GM23248 (cell line): ENCODE measurements at places on chromosomes 1 and 21. TPM values are rescaled to one million over a fixed set of nuclear protein-coding genes. Genes with fewer than 3 reads are reported as not detected.

The DYRK1A gene
- 36.5 and 41.3 TPM in 2 replicates for total RNA-seq

The SPATA17 gene
- 0.43 and 0.89 TPM in 2 replicates for total RNA-seq

The ICOSLG gene
- under 0.01 and 0.25 TPM in 2 replicates for total RNA-seq

The NCAM2 gene
- total RNA-seq = 1.0 and 1.3 TPM in 2 replicates

The ALG14 gene
- 1.8 and 13.0 TPM in 2 replicates for total RNA-seq

The VWA5B1 gene
- total RNA-seq = not detected in 2 replicates

The ODR4 gene
- total RNA-seq = 12.6 and 18.6 TPM in 2 replicates

The TBX15 gene
- 32.2 and 38.7 TPM in 2 replicates for total RNA-seq

The TARS2 gene
- 6.7 and 14.4 TPM in 2 replicates for total RNA-seq

The SLC1A7 gene
- 0.13 TPM in 1 of 2 replicates, not detected in the other for total RNA-seq

The CCDC27 gene
- not detected in 2 replicates for total RNA-seq

The TDRD5 gene
- not detected in 2 replicates for total RNA-seq

The FCGR1A gene
- not detected in 2 replicates for total RNA-seq

The GIPC2 gene
- total RNA-seq = 0.32 and 0.51 TPM in 2 replicates

The PTPN14 gene
- 49.1 and 49.8 TPM in 2 replicates for total RNA-seq

The FAM167B gene
- 3.0 and 4.2 TPM in 2 replicates for total RNA-seq

The EEIG2 gene
- total RNA-seq = 5.4 and 6.4 TPM in 2 replicates

The PTGFRN gene
- 25.7 and 27.6 TPM in 2 replicates for total RNA-seq

The GPR37L1 gene
- total RNA-seq = not detected in 2 replicates

The SNRPE gene
- total RNA-seq = 27.6 and 47.3 TPM in 2 replicates

The CR1L gene
- total RNA-seq = not detected in 2 replicates

The HES3 gene
- not detected in 2 replicates for total RNA-seq

The KCND3 gene
- total RNA-seq = 0.13 and 0.22 TPM in 2 replicates

The FCGR3A gene
- not detected in 2 replicates for total RNA-seq

The KRTAP11-1 gene
- total RNA-seq = not detected in 2 replicates
